NCI-H510A treated with DMSO at 0.1 percent for 48 hours (cell line): ENCODE measurements at places on chromosomes 5 and 9.

DNA sequence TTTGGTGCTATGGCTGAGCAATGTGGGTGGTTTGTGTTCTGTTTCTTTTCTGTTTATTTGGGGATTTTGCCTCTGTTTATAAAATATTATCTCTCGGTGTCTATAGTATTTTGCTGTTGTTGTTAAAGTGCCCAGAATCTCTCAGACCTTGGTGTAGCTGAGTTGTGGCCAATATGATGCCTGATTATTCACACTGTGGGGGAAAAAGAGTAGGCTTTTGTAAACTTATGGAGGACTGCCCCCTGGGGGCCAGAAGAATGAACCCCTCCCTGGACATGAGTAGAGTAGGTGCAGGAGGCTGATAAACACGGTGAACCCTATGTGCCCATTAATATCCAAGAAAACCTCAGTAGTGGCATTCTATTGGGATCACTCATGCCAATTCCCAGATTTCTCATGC lies 49.0 kb upstream of the DPYSL3 start:
- no peak for DNase-seq

DNA sequence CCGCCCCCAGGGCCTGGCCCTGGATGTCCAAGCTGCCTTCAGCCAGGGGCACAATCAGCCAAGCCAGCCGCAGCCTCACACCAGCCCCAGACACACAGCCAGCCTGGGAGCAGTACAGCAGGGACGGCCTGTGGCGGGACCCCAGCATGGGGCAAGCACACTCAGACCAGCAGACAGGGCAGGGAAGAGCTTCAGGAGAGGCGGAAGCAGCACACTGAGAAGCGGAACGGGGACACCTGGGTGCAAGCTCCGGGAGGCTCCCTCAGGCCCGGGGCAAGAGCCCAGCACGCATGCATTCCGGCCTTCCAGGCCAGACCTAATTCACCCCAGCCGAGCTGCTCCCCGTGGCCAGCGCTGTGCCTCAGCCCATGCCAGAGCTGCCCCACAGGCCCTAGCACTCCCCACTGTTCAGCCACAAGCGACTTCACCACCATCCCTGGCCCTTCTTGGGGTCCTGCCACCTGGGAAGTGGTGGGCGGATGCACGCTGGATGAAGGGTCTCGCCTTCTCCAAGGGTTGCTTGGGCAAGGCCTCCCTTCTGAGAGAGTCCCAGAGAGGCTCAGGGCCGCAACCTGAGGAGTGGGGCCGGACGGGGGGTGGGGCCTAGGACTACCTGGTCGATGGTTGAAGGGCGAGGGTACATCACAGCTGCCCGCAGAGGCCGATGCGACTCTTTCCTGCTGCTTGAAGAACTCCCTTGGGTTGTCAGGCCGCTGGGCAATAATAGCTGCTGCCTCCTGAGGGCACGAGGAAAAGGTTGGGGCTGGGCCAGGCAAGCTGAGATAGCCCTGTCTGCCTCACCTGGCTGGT lies 13.4 kb downstream of the DBN1 start:
- no peak for DNase-seq

DNA sequence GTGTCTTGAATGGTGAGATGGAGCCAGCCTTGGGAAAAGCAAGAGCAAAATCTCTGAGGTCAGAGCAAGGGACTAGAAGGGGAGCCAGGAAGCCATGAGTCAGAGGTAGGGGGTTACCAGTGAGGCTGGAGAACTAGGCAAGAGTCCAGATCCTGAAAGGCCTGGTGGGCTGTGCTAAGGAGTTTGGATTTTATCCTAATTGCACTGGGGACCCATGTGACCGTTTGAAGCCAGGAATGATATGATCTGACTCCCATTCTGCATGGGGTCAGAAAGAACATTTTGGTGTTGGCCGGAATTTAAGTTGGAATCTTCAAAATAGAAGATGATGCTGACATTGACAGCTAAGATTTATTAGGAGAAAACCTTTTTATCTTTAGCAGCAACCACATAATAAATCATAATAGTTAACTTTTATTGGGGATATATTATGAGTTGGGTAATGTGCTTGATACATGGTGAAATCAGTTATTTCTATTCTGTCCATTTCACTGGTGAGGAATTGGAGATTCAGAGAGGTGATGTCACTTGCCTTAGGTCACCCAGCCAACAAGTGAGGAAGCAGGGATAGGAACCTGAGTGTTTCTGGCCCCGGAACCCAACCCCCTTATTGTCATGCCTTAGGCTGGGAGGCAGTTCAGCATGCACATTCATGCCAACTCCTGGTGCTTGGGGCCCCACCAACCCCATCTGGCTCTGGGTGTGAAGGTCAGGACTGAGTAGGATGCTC lies 61.5 kb upstream of the RARS1 start:
- no peak for DNase-seq

GRCh38 chr5:40346901-40347300 lies 332.8 kb upstream of the PTGER4 start:
- no peak for DNase-seq

DNA sequence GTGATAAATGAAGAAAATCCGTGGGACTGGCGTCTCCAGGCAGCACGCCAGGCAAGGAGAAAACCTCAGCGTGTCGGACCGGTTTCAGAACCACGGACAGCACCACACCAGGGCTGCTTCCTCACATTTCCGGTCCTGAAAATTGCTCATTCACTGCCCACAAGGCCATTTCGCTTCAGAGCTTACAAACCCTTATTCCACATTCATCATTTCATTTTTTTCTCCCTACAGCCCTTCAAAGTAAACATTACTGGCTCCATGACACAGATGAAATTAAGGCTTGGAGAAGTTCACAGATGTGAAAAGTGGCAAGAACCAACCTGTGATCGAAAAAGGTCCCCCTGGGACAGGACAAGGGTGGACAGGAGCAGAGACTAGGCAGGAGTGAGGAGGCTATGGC lies 1.5 kb upstream of the GPRIN1 start:
- DNase-seq = no peak

DNA sequence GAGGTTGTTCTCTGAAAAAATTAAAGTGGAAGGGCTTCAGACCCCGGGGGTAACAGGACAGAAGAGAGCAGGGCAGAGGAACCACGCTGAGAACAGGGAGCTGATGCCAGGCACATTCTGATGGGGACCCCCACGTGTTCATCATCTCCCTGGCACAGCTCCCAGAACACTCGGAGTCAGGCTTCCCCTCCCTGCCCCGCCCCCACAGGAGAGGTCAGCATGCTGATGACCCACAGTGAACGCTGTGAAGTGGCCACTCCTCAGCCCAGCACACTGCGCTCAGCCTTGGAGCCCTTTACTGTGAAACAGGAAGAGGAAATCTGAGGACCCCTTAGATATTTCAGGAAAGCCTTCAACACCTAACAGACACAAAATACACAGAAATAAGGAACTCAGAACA lies 16.4 kb downstream of the RETREG1 start:
- DNase-seq = no peak

DNA sequence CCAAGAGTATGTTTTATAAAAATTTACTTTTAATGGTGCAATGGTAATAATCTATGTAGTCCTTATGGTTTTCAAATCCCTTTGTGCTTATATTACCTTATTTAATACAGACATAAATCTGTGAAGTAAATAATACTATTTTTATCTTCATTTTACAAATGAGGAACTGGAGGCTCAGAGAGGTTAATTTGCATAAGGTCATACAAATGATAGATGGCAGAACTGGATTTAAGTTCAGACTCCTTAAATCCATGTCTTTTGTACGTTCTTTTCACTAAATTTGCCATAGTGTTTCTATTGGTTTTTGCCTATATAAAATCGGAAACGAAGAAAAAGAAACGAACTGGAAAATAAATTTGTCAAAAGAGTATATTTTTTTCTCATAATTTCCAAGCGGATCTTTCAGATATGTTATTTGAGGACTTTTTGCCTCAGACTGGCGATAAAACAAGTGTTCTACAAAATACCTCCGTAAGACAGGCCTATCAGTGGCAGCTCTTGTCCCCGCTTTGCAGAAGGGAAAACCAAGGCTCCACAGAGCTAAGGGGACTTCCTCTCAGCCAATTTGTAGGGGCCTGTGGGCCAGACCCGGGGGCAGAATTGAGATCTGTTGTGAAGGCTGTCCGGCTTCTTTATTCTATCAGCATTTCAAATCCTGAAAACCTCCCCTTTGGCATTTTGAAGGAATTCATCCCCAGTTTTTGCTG lies 1.1 kb upstream of the TNFAIP8 start:
- DNase-seq = no peak

GRCh38 chr9:78245401-78245800 lies 9.5 kb downstream of the CEP78 start:
- no peak for DNase-seq

GRCh38 chr5:10775646-10776045 lies 14.6 kb upstream of the DAP start:
- no peak for DNase-seq

GRCh38 chr9:98195671-98196070 lies 3.2 kb upstream of the CORO2A start:
- DNase-seq = no peak

- no peak for DNase-seq
These were observed 146.1 kb downstream of the GAS1 start for GRCh38 chr9:86801246-86801645.

DNA sequence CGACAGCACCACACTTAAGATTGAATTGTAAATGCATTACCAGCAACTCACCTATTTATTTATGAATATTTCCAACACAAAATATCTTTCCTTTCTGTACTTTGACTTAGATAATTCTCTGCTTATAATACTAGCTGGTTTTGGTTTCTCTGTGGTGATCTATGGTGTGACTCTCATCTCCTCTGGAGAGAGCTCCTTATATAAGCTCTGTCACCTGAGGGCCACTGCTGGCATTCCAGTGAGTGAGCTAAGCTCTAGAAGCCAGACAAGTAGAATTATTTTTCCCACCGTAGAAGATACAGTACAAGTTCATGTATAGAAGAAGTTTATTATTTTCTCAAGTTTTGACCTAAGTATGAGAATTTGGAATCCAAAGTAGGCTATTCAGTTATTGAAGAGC lies 111.5 kb downstream of the CDC42SE2 start:
- DNase-seq = no peak

- no peak for DNase-seq
These were observed 8.7 kb upstream of the IL7R start for GRCh38 chr5:35847961-35848360.

DNA sequence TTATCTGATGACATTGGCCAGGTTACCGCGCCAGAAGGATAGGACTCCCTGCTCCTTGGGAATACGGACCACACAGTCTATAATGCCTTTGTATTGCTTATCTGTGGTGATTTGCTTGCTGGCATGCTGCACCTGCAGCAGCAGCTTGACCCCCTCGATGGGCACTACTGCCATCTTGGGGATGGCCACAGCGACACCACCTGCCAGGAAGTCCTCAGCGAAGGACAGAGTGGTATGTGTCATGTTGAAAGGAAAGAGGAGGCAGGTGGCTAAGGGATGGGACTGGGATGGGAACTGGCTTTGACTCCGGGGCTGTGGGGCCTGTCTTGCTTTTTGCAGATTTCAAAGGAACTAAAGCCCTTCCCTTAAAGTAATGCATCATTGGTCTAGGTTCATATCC lies 50.3 kb upstream of the ACO1 start:
- no peak for DNase-seq

GRCh38 chr9:126696401-126697145 lies 82.8 kb downstream of the LMX1B start:
- no peak for DNase-seq
